ENCODE measurements at places on chromosomes 1 and 21. TPM values are rescaled to one million over a fixed set of nuclear protein-coding genes. Genes with fewer than 3 reads are reported as not detected.

The ILDR2 gene
- 0.63 TPM for total RNA-seq

The MARK1 gene
- total RNA-seq, result 12.7 TPM

GRCh38 chr1:19067912-19068638, 111.6 kb upstream of the IFFO2 start:
- peak; percentile 45 for DNase-seq
- peak overlapping the region; percentile 91 for H3K27ac ChIP-seq
- no peaks in the 10 kb centered on the region for H3K36me3 ChIP-seq
- peaks cover 54% of the 10 kb centered on the region for H3K4me1 ChIP-seq
- H3K27me3 ChIP-seq, result no peaks in the 10 kb centered on the region
- H3K4me3 ChIP-seq, result no peak overlapping the region

The PLPP3 gene
- total RNA-seq, result 684 TPM

DNA sequence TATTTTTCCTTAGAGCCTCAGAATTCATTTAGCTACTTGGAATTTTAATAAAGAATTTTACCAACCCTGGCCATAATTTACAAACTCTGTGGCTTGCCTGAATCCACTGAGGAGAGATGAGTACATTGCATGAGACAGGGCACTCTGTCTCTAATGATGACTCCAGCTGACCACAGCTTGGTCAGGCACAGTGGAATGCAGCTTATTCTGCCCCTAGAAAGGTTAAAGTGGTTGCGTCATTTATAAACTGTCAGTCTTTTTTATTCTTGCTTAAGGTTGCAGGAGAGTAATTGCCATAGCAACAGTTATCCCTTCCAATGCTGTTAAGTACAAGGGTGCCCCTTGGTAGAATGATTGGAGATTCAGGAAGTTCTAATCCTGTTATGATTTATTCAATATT, 28.3 kb downstream of the PDE4B start:
- no peaks in the 10 kb centered on the region for H3K27me3 ChIP-seq
- no peak overlapping the region for H3K4me3 ChIP-seq
- no peak for DNase-seq
- H3K27ac ChIP-seq, result no peak overlapping the region
- no peaks in the 10 kb centered on the region for H3K4me1 ChIP-seq
- H3K36me3 ChIP-seq, result no peaks in the 10 kb centered on the region

DNA sequence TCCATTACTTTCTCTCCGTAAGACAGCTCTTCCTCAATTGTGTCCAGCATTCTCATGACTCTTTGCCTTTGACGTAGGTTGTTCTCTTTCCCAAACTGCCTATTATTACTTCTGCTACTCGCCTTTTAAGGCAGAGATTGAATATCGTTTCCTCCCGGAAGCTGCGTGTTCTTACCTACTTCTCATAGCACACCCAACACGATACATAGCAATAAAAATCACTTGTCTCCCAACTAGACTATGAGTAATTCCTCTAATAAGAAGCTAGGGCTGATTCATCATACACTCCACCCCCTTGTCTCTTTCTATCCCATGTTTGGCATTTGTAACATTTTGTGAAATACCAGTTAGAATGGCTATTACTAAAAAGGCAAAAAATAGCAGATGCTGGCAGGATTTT, 55.8 kb upstream of the SGIP1 start:
- DNase-seq, result no peak
- no peaks in the 10 kb centered on the region for H3K4me1 ChIP-seq
- H3K27ac ChIP-seq, result no peak overlapping the region

DNA sequence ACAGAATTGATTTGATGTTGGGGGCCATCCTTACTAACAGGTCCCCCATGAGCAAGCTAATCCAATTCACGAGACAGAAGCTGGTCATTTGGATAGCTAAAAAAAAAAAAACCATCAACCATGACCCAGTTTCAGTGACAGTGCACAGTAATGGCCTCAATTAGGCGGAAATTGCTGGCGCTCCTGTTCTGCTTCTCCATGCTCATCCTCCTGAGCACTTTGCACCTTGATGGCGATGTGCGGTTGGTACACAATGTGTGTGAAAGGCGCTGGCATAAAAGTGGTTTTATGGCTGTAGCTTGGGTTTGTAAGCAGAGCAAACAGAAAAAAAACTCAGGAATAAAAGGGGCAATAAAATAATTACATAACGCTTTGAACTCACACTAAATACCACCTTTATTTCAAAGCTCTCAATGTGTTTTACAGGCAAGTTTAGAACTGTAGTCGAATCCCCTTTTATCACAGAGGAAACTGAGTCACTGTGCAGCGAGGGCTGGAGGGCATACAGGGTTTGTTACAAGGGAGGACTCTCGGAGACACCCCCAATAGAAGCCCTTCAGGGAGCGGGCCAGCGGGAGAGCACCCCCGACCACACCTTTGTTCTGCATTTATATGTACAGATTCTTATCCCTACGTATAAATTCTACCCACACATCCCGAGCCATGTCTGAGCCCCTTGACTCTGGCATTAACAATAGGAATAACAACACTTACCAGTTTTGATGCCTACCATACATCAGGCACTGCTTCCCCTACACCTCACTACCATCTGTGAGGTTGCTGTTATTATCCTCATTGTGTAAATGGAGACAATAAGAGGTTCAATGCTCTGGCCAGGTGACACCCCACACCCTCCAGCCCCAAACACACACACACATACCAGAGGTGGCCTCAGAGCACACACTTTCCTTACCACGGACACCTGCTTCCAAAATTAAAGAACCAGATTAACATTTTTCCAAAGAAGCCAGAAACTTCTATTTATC, 213.5 kb upstream of the IRF2BP2 start:
- no peaks in the 10 kb centered on the region for H3K27me3 ChIP-seq
- no peaks in the 10 kb centered on the region for H3K36me3 ChIP-seq
- no peak overlapping the region for H3K27ac ChIP-seq
- no peaks in the 10 kb centered on the region for H3K4me1 ChIP-seq
- DNase-seq, result no peak

- no peaks in the 10 kb centered on the region for H3K4me1 ChIP-seq
These were observed 50.1 kb downstream of the AK4 start for GRCh38 chr1:65198096-65198495.

DNA sequence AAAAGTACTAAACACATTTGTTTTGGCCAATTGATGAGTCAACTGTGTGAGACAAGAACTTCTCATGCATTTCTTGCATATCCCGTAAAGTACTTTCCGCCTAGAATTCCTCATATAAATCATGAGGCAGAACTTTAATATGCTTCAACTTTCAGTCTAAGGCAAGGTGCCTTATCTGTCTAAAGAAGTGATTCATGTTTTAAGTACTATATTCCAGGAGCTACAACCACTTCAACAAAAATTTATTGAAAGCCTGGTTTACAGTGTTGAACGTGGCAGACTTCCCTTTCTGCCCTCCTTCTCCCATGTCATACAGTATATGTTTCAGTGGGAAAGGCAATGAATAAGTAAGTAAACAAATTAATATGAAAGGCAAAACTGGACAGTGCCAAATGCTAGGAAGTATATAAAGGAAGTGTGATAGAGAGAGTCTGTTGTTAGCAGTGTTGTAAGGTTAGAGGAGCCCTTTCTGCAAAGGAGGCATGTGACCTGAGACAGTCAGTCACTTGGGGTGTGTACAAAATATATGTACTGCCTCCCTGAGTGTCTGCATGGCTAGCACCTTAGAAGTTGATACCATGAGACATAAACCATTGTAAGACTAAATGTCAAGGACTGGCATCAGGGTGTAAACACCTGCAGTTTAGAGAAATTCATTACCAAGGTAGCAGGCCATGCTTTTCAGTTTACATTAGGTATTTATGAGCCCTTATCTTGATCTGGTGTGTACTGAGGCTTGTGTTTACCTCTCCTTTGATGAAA, 362.2 kb downstream of the SRGAP2C start:
- no peaks in the 10 kb centered on the region for H3K27me3 ChIP-seq
- H3K36me3 ChIP-seq, result no peaks in the 10 kb centered on the region

DNA sequence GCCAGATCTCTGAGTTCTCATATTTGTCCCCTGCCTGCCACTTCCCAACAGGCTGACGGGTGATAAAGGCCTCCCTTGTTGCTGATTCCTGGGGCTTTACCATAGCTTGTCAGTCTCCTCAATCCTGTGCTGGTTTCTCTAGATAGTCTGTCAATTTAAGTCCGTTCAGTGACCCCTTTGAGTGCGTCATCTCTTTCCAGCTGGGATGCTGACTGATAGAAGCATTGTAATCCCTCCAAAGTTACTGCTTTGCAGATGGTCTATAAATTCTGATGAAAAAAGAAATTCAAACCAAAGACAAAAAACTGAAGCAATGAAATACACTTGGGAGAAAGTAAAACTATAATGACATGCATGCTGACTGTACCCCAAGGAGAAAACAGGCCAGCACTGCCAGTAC, 28.3 kb downstream of the RHOU start:
- no peaks in the 10 kb centered on the region for H3K36me3 ChIP-seq
- no peak for DNase-seq
- H3K4me3 ChIP-seq, result no peak overlapping the region
- H3K4me1 ChIP-seq, result peaks cover 7% of the 10 kb centered on the region
- H3K27me3 ChIP-seq, result no peaks in the 10 kb centered on the region

- no peak for DNase-seq
- H3K27me3 ChIP-seq, result no peaks in the 10 kb centered on the region
- H3K4me3 ChIP-seq, result no peak overlapping the region
- no peak overlapping the region for H3K27ac ChIP-seq
- peaks cover 8% of the 10 kb centered on the region for H3K4me1 ChIP-seq
These were observed 82.3 kb downstream of the CLIC4 start for GRCh38 chr1:24827379-24828135.

The PADI2 gene
- total RNA-seq, result 0.49 TPM

The C1QTNF12 gene
- total RNA-seq, result not detected

- H3K27ac ChIP-seq, result no peak overlapping the region
- H3K4me3 ChIP-seq, result no peak overlapping the region
- no peak for DNase-seq
These were observed 23.1 kb downstream of the CAPN9 start for GRCh38 chr1:230770317-230770716.

The CRYBG2 gene
- not detected for total RNA-seq

The GSTM2 gene
- total RNA-seq, result 37.1 TPM

DNA sequence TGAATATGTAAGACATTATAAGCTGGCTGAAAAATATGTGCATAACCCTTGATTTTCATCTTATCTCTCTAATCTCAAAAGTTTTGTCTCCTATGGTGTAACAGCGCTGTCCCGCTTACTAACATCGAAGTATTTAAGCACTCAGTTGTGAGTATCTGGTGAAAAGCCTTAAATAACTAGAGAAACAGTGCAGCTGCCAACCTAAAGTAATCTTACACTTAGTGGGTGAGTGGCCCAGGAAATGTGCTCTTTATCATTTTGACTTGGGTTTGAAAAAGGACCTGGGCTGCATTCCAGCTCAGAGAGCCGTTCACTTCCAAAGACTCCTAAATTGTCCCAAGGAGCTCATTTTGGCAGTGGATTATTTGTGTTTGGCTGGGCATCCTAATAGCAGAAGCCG, 225.9 kb downstream of the SPATA17 start:
- H3K27me3 ChIP-seq, result no peaks in the 10 kb centered on the region
- no peak overlapping the region for H3K27ac ChIP-seq
- no peaks in the 10 kb centered on the region for H3K36me3 ChIP-seq
- DNase-seq, result peak; percentile 59
- H3K4me3 ChIP-seq, result no peak overlapping the region
- H3K4me1 ChIP-seq, result peaks cover 8% of the 10 kb centered on the region

- H3K27me3 ChIP-seq, result no peaks in the 10 kb centered on the region
- DNase-seq, result no peak
- no peak overlapping the region for H3K27ac ChIP-seq
- H3K4me1 ChIP-seq, result no peaks in the 10 kb centered on the region
These were observed 22.4 kb upstream of the KANK4 start for GRCh38 chr1:62341615-62342014.

- H3K27me3 ChIP-seq, result no peaks in the 10 kb centered on the region
- no peak for DNase-seq
- H3K36me3 ChIP-seq, result no peaks in the 10 kb centered on the region
- no peak overlapping the region for H3K27ac ChIP-seq
- H3K4me1 ChIP-seq, result no peaks in the 10 kb centered on the region
These were observed 58.3 kb downstream of the CHD5 start for GRCh38 chr1:6121651-6122370.

DNA sequence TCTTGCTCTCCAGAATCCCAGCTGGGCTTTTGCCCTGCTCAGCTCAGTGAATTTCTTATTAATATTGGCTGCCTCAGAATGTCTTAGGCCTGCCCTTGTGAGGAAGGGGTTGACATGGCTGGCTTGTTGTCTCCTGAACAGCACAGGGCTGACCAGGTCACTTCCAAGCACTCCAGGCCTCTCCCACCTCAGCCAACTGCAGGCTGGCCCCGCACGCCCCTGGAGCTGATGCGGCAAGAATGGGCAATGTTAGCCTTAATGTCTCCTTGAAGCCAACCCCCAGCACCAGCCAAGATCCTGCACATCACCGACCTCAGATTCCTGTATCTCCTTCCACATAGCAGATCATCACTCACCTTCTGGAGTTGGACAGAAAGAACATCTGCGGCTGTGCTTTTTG, 598.6 kb downstream of the AJAP1 start:
- no peak overlapping the region for H3K27ac ChIP-seq
- H3K27me3 ChIP-seq, result no peaks in the 10 kb centered on the region
- H3K36me3 ChIP-seq, result no peaks in the 10 kb centered on the region
- DNase-seq, result no peak
